ENCODE measurements at places on chromosomes 16 and 17.

DNA sequence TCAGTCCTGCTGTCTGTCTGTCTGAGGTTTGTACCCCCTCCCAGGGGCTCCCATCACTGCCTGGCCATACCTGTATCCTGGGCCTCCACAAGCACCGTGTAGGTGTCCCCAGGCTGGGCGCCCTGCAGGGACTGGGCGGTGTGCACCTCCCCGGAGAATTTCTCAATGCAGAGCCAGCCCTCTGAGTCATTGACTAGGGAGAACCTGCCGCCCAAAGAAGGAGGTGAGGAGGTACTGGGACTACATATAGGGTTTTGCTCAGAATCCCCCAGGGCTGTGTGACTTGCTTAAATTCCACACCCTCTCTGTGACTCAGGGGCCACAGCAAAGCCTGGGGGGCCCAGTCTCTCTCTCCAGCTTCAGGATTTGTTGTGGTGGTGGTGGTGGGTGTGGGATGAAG lies 7.6 kb downstream of the CDH16 start:
- DNase-seq = no peak

GRCh38 chr17:199191-199604 lies 17.7 kb upstream of the DOC2B start:
- DNase-seq = no peak

DNA sequence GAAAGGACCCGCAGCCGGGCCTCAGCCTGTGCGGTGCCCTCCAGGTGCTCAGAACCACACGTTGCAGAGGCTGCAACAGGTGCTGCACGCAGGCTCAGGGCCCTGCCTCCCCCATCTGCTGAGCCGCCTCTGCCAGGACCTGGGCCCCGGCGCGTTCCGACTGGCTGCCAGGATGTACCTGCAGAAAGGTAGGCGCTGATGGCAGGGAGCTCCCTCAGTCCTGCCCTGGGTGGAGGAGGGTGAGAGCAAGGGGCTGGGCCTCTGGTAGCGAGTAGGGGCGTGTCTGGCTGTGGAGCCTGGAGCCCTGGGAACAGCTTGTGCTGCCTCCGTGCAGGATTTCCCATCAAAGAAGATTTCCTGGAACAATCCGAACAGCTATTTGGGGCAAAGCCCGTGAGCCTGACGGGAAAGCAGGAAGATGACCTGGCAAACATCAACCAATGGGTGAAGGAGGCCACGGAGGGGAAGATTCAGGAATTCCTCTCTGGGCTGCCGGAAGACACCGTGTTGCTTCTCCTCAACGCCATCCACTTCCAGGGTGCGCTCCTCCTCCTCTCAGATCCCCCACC lies 4.4 kb downstream of the SERPINF2 start:
- no peak for DNase-seq

- DNase-seq = no peak
Observed at GRCh38 chr17:82232322-82232820, 3.5 kb downstream of the SLC16A3 start.

DNA sequence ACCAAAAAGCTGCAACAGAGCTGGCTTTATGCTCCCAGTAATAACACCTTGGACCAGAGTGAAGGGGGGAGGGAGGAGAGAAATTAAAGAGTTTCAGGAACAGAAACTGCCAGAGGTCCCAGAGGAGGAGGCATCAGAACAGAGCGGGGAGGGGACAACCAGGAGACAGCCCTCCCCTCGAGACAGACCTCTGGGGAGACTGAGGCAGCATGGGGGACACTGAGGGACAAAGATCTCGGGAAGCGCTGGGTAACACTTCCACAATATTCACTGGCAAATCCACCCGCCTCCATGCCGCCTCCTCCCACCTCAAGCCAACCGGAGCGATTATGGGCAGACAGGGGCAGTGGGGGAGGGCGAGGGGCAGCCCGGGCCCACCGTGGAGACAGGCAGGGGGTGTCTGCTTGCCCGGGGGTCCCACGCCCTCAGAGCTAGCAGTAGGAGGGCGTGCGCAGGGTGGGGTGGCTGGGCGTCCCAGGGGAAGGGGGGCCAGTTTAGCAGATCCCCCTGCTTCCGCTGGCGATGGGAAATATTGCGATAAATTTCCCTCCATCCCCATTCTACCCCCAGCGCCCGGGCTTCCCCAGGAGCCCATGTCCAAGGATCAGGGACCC lies 1.2 kb downstream of the PCGF2 start:
- DNase-seq = no peak

DNA sequence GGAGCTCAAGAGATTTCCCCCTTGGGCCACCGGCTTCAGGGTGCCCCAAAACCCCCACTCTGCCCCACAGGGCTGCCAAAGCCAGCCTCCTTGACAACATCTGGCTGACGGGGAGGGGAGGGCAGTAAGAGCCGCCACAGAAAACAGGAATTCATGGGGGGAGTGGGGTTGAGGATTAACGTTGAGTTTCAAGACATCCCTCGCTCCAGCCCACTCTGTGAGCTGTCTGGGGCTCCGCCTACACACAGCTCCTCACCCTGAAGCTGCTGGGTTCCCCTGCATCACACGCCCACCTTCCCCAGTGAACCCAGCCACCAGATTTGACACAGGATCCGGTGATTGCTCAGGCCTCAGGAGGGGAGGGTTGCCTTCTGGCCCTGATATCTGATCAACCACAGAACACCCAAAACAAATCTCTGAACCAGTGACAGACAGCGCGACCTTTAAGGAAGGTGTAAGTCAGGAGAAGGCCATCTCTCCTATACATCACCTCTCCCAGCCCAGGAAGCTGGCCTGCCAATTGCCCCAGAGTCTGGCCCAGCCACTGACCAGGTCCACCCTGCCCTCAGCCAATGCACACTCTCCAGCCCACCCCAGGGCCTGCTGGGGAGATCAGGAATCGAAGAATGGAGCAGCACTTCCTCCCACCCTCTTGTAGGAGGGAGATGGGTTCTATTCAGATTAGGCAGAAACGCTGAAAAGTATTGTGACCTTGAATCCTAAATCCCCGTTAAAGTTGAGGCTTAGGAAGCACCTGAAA lies 132.1 kb downstream of the CLEC16A start:
- DNase-seq = no peak

All from MM.1S (cell line).